ENCODE measurements at places on chromosomes 1 and 21.
A peak's percentile ranks its signal among the peaks of the same experiment; 100 is the strongest.

GRCh38 chr1:15205586-15206346, 41.3 kb upstream of the FHAD1 start:
- no peak for DNase-seq

GRCh38 chr1:9442278-9442846, 96.9 kb upstream of the SLC25A33 start:
- DNase-seq: no peak

- peak; percentile 47 for DNase-seq
Observed at GRCh38 chr1:171999756-172000155, 158.5 kb downstream of the DNM3 start.

DNA sequence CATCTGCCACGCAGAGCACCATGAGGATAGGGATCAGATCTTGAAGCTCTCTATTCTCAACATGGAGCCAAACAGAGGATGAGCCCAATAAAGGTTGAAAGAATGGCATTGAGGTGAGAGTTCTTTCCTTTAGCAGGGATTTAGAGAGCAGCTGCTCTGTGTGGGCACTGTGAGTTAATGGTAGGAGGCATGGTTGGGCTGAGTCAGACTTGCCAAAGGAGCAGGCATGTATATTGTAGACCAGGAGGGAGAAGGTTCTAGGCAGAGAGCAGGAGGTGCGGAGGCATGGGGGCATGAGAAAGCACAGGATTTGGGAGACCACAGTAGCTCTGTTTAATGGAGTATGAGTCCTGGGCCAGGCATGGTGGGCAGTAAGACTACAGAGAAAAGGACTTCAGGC, 32.0 kb downstream of the TMEM53 start:
- no peak for DNase-seq

Measured in HFFc6 (cell line).